ENCODE measurements at places on chromosomes 4 and X.

- DNase-seq: no peak
These were observed 162.5 kb upstream of the MED14 start for GRCh38 chrX:40897718-40898270.

DNA sequence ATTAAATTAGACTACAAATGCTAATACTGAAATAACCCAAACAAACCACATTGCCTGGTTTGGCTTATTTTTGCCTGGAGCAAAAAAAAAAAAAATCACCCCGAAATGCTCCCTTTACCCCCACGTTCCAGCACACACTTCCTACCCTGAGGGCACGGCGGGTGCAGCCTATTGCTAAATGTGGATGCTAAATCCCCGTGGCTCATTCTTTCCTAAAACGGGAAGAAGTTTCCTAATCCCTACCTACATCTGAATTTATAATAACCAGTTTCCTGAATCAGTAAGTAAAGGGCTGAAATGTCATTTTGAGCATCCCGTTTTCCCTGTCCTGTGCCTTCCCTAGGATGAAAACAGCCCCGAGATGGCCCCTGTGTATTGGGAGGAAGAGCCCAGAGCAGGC, 97.0 kb downstream of the ABLIM2 start:
- no peak for DNase-seq

GRCh38 chr4:2364654-2365053, 53.8 kb downstream of the ZFYVE28 start:
- no peak for DNase-seq

DNA sequence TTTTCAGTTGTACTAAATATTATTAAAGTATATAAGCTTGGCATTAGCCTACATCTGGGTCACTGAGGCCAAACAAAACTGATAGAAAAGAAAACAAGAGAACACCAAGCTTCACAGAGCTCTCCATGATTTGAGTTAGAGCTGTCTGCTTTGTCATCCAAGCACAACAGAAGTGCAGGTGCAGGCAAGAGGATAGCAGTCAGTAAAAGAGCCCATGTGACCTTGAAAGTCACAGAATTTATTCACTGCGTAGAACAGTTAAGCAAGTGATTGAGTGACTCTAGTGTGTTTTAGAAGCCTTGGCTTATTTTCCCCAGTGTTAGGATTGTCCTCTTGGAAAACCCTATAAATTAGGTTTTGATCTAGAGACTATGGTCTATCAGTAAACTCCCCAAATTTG, 49.4 kb upstream of the PRDM5 start:
- DNase-seq: no peak

GRCh38 chr4:18291256-18291655, 269.7 kb upstream of the LCORL start:
- DNase-seq: no peak
